Sigmoid colon (tissue), 7 donors: ENCODE measurements at places on chromosomes 6 and 20. TPM values are rescaled to one million over a fixed set of nuclear protein-coding genes. Genes with fewer than 3 reads are reported as not detected.
A peak's percentile ranks its signal among the peaks of the same experiment; 100 is the strongest.

DNA sequence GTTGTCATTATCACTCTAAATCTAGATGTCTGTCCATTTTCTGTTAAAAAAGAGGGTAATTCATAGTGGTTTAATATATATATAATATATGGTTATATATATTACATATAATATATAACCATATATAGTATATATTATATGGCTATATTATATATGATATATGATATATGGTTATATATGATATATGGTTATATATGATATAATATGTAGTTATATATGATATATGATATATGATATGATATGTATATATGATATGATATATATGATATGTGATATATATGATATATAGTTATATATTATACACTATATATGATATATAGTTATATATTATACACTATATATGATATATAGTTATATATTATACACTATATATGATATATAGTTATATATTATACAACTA is 8.6 kb downstream of the OR2A4 start:
- DNase-seq = no peak
- no peaks in the 10 kb centered on the region for H3K4me1 ChIP-seq
- no peak overlapping the region for H3K27ac ChIP-seq
- no peak overlapping the region for H3K4me3 ChIP-seq
- H3K27me3 ChIP-seq = no peaks in the 10 kb centered on the region

- H3K27me3 ChIP-seq = no peaks in the 10 kb centered on the region
- H3K4me1 ChIP-seq = peaks cover 38% of the 10 kb centered on the region
- no peak for DNase-seq
Measured at GRCh38 chr20:62025832-62026563, 39.7 kb downstream of the TAF4 start.

GRCh38 chr6:169932491-169932890 is 181.1 kb downstream of the ERMARD start:
- H3K27me3 ChIP-seq = no peaks in the 10 kb centered on the region
- H3K27ac ChIP-seq = no peak overlapping the region
- H3K4me3 ChIP-seq = no peak overlapping the region
- no peaks in the 10 kb centered on the region for H3K4me1 ChIP-seq
- DNase-seq = no peak

- H3K4me3 ChIP-seq = no peak overlapping the region
- H3K36me3 ChIP-seq = no peaks in the 10 kb centered on the region
- no peak for DNase-seq
- H3K27ac ChIP-seq = peak overlapping the region; percentile 67
- H3K27me3 ChIP-seq = no peaks in the 10 kb centered on the region
- H3K4me1 ChIP-seq = peaks cover 40% of the 10 kb centered on the region
Measured at GRCh38 chr6:149453597-149454345, 31.0 kb downstream of the ZC3H12D start.

DNA sequence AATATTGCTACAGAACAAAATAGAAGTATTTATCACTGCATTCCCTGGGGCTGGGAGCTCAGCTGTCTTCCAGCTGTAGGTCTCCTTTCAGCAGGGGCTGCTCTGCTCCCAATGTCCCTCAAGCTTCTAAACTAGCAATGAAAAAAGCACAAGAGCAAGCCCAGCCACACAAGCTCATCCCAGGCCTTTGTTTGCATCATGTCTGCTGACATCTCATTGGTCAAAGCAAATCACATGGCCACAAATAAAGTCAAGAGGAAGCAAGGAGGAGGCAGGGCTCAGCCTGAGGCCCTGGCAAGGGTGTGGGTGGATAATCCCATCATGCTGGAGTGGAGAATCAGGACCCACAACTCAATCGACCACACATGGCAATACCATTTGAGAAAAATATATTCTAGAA is 2.2 kb upstream of the BFSP1 start:
- H3K36me3 ChIP-seq = no peaks in the 10 kb centered on the region
- peaks cover 41% of the 10 kb centered on the region for H3K4me1 ChIP-seq
- H3K4me3 ChIP-seq = no peak overlapping the region
- H3K27me3 ChIP-seq = no peaks in the 10 kb centered on the region

DNA sequence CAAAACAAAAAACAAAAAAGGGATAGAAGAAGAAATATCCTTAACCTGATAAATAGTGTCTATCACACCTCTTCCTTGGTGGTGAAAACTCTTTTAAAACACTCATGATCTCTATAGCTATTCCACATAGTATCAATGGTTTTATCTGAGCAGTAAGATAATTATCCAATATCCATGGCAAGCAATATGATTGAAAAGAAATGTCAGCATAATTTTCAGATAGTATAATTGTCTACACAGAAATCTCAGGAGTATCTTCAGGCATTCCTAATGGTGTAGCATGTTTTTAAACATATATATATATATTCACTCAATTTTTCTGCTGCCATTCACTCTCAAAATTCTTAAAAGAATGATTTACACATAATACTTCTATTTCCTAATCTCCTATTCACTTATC is 938.0 kb upstream of the SLC35B3 start:
- DNase-seq = no peak
- H3K27me3 ChIP-seq = no peaks in the 10 kb centered on the region
- no peak overlapping the region for H3K27ac ChIP-seq
- H3K4me1 ChIP-seq = no peaks in the 10 kb centered on the region

GRCh38 chr6:89239338-89239737 is 22.2 kb upstream of the GABRR1 start:
- H3K4me1 ChIP-seq = peaks cover 8% of the 10 kb centered on the region
- H3K4me3 ChIP-seq = no peak overlapping the region
- no peaks in the 10 kb centered on the region for H3K27me3 ChIP-seq
- no peaks in the 10 kb centered on the region for H3K36me3 ChIP-seq

- no peak for DNase-seq
- H3K4me1 ChIP-seq = no peaks in the 10 kb centered on the region
- no peaks in the 10 kb centered on the region for H3K36me3 ChIP-seq
- no peak overlapping the region for H3K27ac ChIP-seq
- no peak overlapping the region for H3K4me3 ChIP-seq
Measured at GRCh38 chr6:55679503-55679902, 100.5 kb upstream of the HMGCLL1 start.

DNA sequence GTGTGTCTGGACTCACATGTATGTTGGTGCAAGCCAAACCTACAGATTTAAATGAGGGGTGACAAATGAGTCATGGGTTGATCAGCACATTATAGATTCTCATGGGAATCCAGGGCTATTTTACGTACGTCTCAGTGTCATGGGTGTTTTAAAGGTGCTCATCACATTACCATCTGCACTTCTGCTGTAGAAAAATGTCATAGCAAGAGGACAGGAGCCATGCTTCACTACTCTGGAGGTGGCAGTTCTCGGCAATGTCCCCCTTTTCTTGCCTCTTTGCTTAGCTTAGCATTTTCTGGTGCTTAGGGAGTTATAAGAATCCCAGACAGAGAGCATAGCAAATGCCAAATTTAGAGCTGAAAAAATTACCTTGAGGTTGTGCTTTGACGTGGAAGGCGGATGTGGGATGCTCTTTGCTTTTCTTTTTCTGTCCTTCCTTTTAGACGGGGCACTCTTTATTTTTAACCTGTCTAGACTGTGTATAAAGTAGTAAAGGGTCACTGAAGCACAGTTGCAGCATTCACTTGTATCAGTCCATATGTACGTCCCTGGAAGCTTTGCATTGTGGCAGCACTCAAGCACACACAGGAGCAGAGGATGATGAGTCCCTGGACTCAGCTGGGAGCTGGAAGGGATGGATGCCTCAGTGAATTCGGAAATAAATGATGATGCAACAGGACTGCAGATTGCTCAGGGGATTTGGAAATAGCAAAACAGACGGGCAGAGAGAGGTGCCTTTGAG is 139.7 kb downstream of the SYNDIG1 start:
- DNase-seq = no peak
- H3K36me3 ChIP-seq = no peaks in the 10 kb centered on the region
- no peaks in the 10 kb centered on the region for H3K27me3 ChIP-seq
- no peak overlapping the region for H3K4me3 ChIP-seq

DNA sequence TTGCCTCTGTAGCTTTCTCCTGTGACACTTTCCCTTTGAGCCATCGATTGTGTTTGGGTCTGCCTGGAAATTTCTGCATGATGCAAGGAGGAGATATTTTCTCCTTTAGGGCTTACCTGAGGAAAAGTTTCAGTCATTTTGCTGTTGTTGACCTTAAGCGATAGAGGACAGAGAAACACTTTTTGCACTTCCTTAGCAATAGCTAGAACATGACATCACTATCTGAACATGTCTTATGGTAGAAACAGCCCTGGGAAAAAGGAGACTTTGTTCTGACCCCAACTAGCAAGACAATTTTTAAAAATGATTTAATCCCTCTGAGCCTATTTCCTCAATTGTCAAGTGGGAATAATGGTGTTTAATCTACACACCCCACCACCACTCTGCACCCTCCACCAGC is 9.7 kb upstream of the FILIP1 start:
- H3K27ac ChIP-seq = no peak overlapping the region
- H3K4me3 ChIP-seq = no peak overlapping the region
- no peaks in the 10 kb centered on the region for H3K36me3 ChIP-seq
- H3K4me1 ChIP-seq = no peaks in the 10 kb centered on the region

GRCh38 chr20:8427419-8428040 is 295.5 kb downstream of the PLCB1 start:
- no peak overlapping the region for H3K27ac ChIP-seq
- H3K4me1 ChIP-seq = no peaks in the 10 kb centered on the region
- H3K27me3 ChIP-seq = no peaks in the 10 kb centered on the region
- no peak for DNase-seq
- no peaks in the 10 kb centered on the region for H3K36me3 ChIP-seq
- no peak overlapping the region for H3K4me3 ChIP-seq

- no peaks in the 10 kb centered on the region for H3K27me3 ChIP-seq
- no peaks in the 10 kb centered on the region for H3K4me1 ChIP-seq
- DNase-seq = no peak
- no peaks in the 10 kb centered on the region for H3K36me3 ChIP-seq
Measured at GRCh38 chr6:158962371-158962770, 37.6 kb downstream of the RSPH3 start.

- no peak for DNase-seq
- no peaks in the 10 kb centered on the region for H3K27me3 ChIP-seq
- H3K4me3 ChIP-seq = no peak overlapping the region
- no peaks in the 10 kb centered on the region for H3K36me3 ChIP-seq
- H3K27ac ChIP-seq = no peak overlapping the region
Measured at GRCh38 chr6:108798670-108799353, 49.4 kb upstream of the ARMC2 start.

- no peaks in the 10 kb centered on the region for H3K27me3 ChIP-seq
- no peaks in the 10 kb centered on the region for H3K36me3 ChIP-seq
- H3K4me1 ChIP-seq = peaks cover 38% of the 10 kb centered on the region
- H3K27ac ChIP-seq = peak overlapping the region; percentile 31
- DNase-seq = no peak
Measured at GRCh38 chr20:57959589-57959988, 249.8 kb upstream of the PMEPA1 start.

DNA sequence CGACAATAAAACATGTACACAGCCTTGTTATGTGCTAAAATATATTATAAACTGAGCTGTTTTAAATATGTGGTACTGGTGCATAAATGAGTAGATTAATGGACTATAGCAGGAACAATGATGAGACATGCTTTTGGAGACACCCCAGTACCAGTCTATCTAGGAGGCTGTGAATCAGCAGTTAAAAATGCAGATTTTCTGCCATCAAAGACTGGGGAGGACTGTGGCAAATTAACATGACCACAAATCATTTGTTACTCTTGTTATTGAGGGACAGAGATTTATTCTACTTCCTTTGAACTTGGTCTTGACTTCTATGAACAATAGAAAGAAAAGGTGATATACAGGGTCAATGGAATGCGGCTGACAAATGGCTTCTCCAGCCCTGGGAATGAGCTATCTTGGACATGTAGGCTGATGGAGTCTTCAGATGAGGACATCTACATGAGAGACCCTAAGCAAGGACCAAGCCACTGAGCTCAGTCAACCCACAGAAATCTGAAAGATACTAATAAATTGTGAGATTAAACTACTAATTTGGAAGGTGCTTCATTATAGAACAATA is 551.7 kb upstream of the GJE1 start:
- H3K27ac ChIP-seq = no peak overlapping the region
- H3K4me1 ChIP-seq = no peaks in the 10 kb centered on the region
- DNase-seq = no peak

GRCh38 chr20:19947611-19948264 is 69.4 kb upstream of the NAA20 start:
- H3K27me3 ChIP-seq = no peaks in the 10 kb centered on the region
- H3K4me3 ChIP-seq = no peak overlapping the region
- H3K36me3 ChIP-seq = peaks cover 18% of the 10 kb centered on the region
- DNase-seq = no peak
- no peak overlapping the region for H3K27ac ChIP-seq

- H3K4me3 ChIP-seq = no peak overlapping the region
- H3K4me1 ChIP-seq = no peaks in the 10 kb centered on the region
Measured at GRCh38 chr6:135475292-135475886, 22.2 kb downstream of the AHI1 start.

GRCh38 chr20:46701556-46701955 is 7.9 kb upstream of the SLC2A10 start:
- H3K4me3 ChIP-seq = no peak overlapping the region
- no peaks in the 10 kb centered on the region for H3K4me1 ChIP-seq
- no peak overlapping the region for H3K27ac ChIP-seq
- no peaks in the 10 kb centered on the region for H3K27me3 ChIP-seq

DNA sequence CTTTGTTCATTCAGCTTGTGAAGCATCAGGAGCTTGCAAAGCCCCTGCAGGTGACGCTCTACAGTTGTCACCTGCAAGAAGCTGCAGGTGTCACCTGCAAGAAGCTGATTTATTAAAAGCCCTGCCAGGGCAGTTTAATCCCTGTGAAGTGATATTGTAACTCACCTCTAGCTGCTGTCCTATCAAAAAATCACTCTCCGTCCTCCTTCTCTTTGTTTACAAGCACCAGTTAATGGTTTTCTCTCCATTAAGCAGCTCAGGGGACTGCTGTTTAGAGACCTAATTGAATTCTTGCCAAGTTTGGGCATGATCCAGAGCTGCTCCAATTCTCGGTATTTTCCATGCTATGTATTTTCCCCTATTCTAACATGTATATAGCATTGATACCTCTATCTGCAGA is 345.9 kb downstream of the ARHGAP18 start:
- peaks cover 11% of the 10 kb centered on the region for H3K4me1 ChIP-seq
- no peaks in the 10 kb centered on the region for H3K27me3 ChIP-seq
- H3K4me3 ChIP-seq = no peak overlapping the region

- DNase-seq = no peak
- H3K4me1 ChIP-seq = no peaks in the 10 kb centered on the region
- no peaks in the 10 kb centered on the region for H3K36me3 ChIP-seq
- no peak overlapping the region for H3K4me3 ChIP-seq
- H3K27me3 ChIP-seq = no peaks in the 10 kb centered on the region
- no peak overlapping the region for H3K27ac ChIP-seq
Measured at GRCh38 chr20:4556781-4557180, 164.9 kb upstream of the PRND start.

DNA sequence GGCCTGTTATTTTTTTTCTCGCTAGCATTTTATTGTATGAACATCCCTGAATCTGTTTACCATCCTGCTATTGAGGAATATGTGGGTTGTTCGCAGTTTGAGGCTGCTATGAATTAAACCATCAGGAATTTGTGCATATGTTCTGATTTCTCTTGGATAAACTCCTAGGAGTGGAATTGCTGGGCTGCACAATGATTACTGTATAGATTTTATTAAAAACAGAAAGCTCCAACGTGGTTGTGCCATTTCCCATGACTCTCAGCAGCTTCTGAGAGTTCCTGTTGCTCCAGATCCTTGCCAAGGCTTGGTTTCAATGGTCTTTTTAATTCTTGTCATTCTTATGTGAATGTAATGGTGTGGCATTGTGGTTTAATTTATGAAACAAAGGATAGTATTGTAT is 75.1 kb downstream of the EDN3 start:
- no peaks in the 10 kb centered on the region for H3K36me3 ChIP-seq
- DNase-seq = no peak

The FAM184A gene
- 8.7 TPM for total RNA-seq

The TNXB gene
- 115 TPM for total RNA-seq

The GPX5 gene
- not detected for total RNA-seq
